GM13977 (cell line): ENCODE measurements at places on chromosomes 1 and 21.

GRCh38 chr1:240492832-240493440 is 119.0 kb downstream of the GREM2 start:
- no peak for DNase-seq

DNA sequence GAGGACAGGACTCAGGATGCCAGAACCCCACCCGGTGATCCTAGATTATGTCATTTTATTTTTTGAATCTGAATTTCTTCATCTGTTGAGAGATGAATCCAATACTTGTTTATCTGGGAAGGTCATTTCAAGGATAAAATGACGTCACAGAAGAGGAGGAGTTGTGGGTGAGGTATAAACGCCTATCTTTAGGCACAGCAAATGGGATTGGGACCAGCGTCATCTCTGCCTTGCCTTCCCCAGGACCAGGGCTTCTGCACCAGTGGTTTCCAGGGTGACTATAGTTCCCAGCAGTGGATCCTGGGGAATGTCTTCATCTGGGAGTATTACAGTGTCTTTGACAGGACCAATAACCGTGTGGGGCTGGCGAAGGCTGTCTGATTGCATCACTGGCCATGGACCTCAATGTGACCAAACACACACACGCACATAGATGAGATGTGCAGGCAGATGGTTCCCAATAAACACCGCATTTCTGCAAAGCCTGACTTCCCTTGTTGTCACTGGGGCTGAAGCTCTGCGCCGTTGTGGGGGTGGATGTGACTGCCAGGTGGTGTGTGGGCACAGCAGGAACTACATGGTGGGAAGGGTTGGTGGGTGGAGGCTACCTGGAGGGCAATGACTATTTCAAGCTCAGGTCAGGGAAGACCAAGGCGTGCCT is 28.1 kb downstream of the KCNA10 start:
- DNase-seq: no peak

DNA sequence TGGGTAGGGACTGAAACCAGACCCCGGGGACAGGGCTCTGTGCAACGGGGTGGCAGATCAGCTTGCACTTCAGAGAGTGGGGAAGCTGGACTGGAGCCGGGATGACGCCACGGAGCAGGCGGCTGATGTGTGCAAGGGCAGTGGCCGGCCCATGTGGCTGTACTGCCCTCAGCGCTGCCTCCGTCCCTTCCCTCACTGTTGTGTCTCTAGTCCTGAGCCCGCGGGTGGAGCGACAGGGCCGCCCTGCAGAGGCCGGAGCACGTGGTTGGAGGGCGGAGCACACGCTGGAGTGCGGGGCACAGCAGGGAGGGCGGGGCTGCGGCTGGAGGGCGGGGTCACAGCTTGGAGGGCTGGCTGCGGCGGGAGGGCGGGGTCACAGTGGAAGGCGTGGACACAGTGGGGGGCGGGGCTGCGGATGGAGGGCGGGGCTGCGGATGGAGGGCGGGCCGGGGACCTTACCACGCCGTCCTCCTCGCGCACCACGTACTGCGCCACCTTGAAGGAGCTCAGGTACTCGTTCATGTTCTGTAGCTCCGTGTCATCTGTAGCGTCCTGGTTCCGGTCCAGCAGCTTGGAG is 52.4 kb downstream of the CHD5 start:
- peak; percentile 79 for DNase-seq

- DNase-seq: peak; percentile 25
Measured at GRCh38 chr1:167276969-167277368, 56.3 kb downstream of the POU2F1 start.

GRCh38 chr1:224201853-224202252 is 18.8 kb downstream of the DEGS1 start:
- no peak for DNase-seq
